ENCODE measurements at places on chromosomes 4 and X.

DNA sequence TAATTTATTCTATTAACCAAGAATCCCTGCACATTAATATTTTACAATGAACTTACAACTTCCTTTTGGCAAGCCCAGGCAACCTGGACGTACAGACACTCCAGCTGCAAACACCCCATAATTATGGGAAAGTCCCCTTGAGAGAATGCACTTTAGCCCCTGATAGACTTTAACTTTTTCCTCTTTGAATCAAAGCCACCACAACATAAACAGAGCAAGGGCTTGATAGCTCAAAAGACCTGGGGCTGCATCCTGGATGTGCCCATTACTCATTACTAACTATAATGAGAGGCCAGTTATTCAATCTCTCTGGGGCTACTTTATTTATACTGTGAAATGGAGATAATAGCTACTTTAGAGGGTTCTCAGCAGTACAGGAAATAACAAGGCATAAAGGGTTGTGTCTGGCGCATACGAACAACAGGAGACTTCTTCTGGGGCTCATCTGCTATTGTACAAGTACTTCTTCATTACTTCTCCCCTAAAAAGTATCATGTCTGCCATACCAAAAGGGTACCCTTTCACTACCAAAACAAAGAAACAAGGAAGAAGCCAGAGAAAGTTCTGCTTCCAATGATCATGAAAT, 54.9 kb downstream of the CASK start:
- no peak for DNase-seq

DNA sequence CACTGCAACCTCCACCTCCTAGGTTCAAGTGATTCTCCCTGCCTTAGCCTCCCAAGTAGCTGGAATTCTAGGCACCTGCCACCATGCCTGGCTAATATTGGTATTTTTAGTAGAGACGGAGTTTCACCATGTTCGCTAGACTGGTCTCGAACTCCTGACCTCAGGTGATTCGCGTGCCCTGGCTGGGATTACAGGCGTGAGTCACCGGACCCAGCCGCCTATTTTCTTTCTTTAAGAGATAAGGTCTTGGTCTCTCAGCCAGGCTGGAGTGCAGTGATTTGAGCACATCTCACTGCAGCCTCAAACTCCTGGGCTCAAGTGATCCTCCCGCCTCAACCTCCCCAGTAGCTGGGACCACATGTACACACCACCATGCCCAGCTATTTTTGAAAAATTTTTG, 166.5 kb downstream of the DHRSX start:
- no peak for DNase-seq

GRCh38 chr4:29336861-29337260, 1383.3 kb upstream of the PCDH7 start:
- no peak for DNase-seq

GRCh38 chr4:157072002-157072401, 3.9 kb upstream of the GLRB start:
- DNase-seq: no peak

DNA sequence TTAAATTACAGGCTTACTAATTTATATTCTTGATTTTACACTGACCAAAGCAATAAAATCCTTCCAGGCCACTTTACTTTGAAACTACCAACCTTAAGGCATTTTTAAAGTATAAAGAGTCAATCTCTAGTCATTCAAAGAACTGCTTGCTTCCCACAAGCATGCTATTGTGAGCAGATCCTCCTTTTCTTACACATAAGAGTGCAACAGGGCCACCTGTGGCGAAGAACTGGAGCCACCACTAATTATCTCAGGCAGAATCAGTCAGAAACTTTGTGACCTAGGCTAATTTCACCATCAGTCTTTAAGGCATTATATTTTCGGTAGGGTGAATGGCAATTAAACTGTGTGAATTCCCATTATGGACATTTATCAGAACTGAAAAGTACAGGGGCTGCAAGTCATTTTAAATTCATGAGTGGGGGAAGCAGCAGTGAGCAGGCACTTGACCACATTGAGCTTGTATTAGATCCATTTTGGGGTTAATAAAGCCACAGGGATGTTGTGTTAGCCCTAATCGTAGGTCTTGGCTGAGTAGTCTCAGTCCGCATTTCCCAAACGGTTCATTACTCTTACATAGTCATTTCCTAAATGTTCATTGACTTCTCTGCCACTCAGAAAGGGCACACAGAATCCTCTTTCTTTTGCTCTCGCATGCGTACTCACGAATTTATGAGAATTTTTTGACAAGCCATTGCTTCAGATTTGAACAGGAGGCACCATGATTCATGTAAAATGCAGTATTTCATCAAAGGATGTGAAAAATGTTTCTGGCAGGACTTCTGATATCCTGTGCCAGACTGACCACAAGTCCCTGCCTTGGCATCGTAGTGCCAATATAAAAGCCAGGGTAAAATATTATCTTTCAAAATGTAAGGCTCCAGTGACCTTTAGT, 39.8 kb downstream of the NPY2R start:
- DNase-seq: no peak

- DNase-seq: no peak
Observed at GRCh38 chr4:11589676-11590075, 161.0 kb upstream of the HS3ST1 start.

GRCh38 chrX:10190367-10190766, 33.6 kb downstream of the CLCN4 start:
- peak; percentile 66 for DNase-seq

GRCh38 chr4:5037553-5038551, 13.4 kb upstream of the STK32B start:
- DNase-seq: no peak

DNA sequence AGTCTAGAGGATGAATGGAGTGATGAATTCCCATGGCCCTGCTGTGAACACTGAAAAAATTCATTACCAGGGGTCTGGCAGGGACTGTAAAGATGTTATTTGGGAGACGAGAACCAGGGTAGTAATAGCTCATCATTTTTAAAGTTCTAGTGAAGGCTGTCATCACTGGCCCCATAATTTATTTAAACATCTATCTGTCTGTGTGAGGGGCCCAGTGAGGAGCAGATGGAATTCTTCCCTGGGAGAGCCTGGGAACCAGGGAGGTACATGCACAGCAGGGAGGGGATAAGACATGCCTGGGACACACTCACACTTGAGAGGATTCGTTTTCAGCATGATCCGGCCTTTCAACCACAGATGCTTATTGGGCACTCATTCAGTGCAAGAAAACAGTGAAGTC, 162.0 kb downstream of the PDGFRA start:
- DNase-seq: peak; percentile 47

DNA sequence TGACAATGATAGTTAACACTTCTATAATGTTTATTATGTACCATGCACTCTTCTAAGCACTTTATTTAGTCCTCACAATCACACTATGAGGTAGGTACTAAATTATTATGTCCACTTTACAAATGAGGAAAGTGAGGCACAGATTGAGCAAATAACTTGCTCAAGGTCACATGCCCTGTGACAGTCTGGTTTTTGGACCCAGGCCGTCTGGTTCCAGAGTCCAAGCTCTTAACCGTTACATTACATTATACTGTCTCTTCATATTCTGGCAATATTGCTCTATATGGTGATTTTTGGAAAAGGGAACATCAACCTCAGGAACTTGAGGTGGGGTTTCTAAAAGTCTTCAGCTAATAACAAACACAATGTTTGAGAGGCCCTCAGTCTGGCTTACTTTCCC, 12.8 kb downstream of the SYTL4 start:
- DNase-seq: no peak

- DNase-seq: no peak
Observed at GRCh38 chrX:12955882-12956703, 18.8 kb upstream of the TMSB4X start.

DNA sequence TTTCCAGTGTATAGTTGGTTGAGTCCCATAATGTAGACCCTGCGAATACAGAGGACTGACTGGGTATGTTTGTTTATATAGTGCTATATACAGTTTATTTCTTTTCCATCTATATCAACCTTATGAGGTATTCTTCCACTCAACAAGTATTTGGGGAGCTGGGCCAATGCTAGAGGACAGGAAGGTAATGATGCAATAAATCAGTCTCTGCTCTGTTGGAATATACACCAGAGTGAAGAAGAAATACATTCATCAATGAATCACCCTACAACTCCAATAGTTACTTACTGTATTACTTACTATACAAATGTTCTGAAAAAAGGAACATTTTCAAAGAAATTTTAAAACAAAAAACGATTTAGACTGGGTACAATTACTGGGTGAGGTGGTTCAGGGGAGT, 2.1 kb upstream of the ARSJ start:
- DNase-seq: no peak

GRCh38 chr4:24209906-24210305, 320.1 kb upstream of the PPARGC1A start:
- DNase-seq: no peak

GRCh38 chr4:139633661-139634060, 32.0 kb upstream of the MGST2 start:
- peak; percentile 3 for DNase-seq

- no peak for DNase-seq
Observed at GRCh38 chrX:65601530-65602220, 65.8 kb upstream of the MSN start.

DNA sequence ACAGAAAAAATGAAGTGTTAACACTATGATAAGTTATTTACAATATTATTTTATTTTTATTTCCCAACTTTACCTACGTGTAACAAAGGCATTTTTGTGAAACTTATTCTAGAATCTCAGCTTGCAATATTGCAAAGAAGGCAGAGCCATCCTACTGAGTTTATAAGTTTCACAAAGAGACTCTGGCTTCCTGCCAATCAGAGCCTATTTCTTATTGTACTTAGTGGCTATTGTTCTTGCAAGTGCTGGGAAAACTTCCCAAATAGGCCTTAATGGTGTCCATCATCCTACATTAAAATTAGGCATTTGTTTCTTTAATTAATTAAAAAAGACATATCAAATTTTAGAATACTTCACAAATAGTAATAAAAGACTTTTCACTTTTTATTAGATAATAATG, 233.2 kb downstream of the EPHA5 start:
- DNase-seq: no peak

DNA sequence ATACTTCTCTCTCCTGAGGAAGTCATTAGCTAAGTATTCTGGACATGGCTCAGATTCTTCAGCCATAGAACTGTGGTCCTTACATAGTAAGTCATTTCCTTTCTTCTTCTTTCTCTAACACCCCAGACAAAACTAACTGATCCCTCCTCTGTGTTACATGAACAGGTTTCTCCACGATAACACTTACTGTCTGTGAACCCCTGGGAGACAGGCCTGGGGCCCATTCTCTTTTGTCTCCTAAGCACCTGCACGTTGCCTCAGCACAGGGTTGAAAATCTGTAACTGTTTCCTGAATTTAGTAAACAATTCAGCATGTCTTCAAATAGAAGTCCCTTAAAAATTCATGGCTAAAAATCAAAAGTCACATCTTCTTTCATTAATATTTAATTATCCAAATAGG, 24.7 kb downstream of the APBB2 start:
- no peak for DNase-seq

GRCh38 chrX:19986531-19986930, 4.3 kb downstream of the BCLAF3 start:
- peak; percentile 2 for DNase-seq

DNA sequence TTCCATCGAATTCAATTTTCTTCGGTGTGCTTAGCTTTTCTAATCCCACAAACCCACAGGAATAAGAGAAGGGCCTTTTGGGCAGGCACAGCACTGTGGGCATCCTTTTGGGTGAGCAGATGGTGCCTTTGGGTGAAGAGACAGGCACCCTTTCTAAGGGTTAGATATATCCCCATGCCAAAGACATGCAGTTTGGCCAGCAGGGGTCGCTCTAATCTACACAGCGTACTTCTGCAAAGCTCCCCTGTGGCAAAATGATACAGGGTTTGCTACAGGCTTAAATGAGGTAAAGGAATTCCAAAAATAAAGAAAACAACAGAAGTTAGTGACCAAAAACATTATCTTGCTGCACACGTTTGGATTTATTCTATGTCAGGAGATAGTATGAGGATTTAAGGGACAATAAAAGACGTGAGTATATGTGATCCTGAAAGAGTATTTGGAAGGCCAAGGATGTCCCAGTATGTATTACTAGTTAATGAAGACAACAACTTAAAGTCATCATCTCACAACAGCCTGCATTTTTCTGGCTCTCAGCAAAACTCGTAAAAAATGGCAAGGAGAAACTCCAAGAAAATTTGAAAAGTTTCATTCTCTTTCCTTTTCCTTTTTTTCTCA, 49.5 kb downstream of the PHEX start:
- no peak for DNase-seq

DNA sequence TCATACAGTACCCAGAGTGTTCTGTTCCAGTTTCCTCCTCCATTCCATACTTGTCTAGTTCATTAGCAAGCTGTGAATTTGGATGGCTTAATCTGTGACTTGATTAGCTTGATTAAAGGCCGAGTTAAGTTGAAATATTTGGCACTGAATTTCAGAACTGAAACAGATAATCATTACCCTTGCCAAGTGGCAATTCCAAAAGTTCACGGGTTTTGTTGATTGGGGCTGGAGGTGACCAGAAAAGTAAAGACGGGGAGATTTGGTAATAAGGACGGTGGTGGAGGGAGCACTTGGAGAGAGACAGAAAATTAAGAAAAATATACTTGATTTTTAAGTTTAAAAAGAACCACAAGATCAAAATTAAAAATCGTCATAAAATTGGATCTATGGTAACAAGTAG, 21.9 kb upstream of the KLHL2 start:
- DNase-seq: no peak

DNA sequence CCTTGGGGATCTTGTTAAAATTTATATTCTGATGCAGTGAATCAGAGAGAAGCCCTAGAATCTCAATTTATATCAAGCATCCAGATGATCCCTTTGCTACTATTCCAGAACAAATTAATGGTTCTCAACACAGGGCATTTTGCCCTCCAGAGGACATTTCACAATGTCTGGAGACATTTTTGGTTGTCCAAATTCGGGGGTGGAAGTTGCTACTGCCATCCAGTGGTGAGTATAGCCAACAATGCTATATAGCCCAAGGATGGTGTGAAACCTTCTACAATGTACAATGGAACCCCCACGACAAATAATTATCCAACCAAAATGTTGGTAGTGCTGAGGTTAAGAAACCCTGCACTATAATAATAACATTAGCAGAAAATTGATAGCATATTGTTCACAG, 2440.0 kb downstream of the PCDH7 start:
- DNase-seq: no peak

GRCh38 chrX:650324-650723, 19.7 kb downstream of the SHOX start:
- DNase-seq: no peak

GRCh38 chr4:48262926-48263325, 6.7 kb downstream of the TEC start:
- no peak for DNase-seq

Measured in NCI-H2171 treated with DMSO at 0.1 percent for 48 hours (cell line).